ENCODE measurements at places on chromosomes 11 and 22.
A peak's percentile ranks its signal among the peaks of the same experiment; 100 is the strongest.

DNA sequence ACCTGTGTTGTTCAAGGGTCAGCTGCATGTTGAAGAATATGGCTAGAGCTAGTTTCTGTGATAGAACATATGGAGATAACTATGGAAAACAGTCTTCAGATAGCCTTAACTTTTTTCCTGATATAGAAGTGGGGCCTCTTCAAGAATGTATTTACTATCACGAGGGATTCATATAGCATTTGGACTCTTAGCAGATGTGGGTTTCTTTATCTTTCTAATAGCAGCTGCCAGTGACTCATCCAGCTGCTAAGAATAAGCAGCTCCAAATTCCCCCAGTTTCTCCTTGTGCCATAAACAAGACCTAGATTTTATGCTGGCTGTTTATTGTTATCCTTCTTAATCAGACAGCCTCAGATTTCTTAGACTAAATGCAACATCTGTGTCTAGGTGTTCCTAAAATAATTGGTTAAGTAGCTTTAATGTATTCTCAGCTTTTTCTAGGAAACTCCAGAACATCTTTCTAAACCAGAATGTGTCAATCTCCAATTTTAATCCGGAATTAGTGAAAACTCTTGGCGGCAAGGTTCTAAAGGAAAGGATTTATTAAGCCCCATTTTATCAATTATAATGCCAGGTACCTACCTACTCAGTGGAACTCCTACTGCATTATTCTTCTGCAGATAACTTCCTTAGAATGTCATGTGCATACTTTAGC lies 119.8 kb downstream of the CSTPP1 start:
- no peak for DNase-seq

GRCh38 chr22:19429950-19430889 lies 1.3 kb downstream of the HIRA start:
- peak; percentile 52 for DNase-seq

- no peak for DNase-seq
These were observed 21.4 kb upstream of the ACER3 start for GRCh38 chr11:76839311-76839710.

DNA sequence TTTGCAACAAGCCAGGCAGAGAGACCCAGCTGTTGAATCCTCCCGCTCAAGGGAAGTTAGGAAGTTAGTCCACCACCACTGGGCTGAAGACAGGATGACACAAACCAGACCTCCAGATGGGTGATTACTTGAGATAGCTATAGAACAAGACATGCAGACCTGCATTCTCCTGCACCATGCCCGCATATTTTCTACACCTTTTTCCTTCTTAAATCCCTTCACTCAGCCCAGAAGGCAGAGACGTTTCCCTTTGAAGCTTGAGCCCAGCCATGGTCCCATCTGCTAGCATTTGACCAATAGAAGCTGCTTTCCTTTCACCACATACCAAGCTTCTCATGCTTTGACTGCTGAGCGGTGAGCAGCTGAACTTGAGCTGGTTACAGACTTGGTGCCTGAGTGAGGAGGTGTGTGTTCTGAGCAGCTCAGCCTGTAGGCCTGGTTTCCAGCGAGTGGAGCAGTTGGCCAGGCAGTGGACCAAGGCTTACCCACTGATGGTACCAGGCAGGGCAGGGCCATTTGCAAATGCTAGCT lies 29.2 kb upstream of the CBX6 start:
- DNase-seq, result no peak

- no peak for DNase-seq
These were observed 4.7 kb downstream of the TNNT3 start for GRCh38 chr11:1924181-1924580.

- DNase-seq, result no peak
These were observed 66.9 kb upstream of the ARHGAP20 start for GRCh38 chr11:110779108-110779507.

GRCh38 chr22:19043121-19044085 lies 78.8 kb downstream of the DGCR2 start:
- no peak for DNase-seq

- DNase-seq, result no peak
These were observed 7.2 kb downstream of the FLI1 start for GRCh38 chr11:128701086-128701485.

DNA sequence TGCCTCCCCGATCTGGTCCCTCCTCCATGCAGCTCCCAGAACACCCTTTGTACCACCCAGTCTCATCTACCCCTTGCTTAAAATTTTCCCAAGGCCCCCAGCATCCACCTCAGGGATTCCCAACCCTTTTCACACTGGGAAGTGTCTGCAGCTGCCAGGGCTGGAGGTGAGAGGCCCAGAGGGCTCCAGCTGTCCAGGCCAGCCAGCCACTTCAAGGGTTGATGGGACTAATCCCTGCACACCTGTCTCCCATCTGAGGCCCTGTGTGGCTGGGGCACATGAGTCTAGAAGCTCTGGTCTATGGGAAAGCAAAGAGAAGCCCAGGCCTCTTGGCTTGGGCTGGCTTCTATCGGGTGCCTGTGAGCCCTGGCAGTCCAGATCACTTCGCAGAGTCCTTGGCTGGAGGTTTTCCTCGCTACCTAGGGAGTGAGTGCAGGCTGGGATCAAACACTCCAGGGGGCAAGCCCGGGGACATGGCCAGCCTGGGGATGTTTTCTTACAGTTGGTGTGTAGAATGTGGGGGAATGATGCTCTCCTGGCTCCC lies 41.1 kb upstream of the TPBGL start:
- DNase-seq, result no peak

GRCh38 chr11:20368438-20368837 lies 4.9 kb downstream of the HTATIP2 start:
- no peak for DNase-seq

GRCh38 chr11:64910451-64911093 lies 6.4 kb downstream of the ATG2A start:
- no peak for DNase-seq

GRCh38 chr11:131064373-131064991 lies 148.2 kb upstream of the SNX19 start:
- no peak for DNase-seq
